Ovary (tissue), 10 donors: ENCODE measurements at places on chromosomes 6 and 20. TPM values are rescaled to one million over a fixed set of nuclear protein-coding genes. Genes with fewer than 3 reads are reported as not detected.
A peak's percentile ranks its signal among the peaks of the same experiment; 100 is the strongest.

GRCh38 chr6:157033428-157034140, 256.4 kb downstream of the ARID1B start:
- DNase-seq: no peak
- no peaks in the 10 kb centered on the region for H3K27me3 ChIP-seq
- peak overlapping the region; percentile 31 for H3K4me3 ChIP-seq
- no peaks in the 10 kb centered on the region for H3K36me3 ChIP-seq
- peaks cover 2% of the 10 kb centered on the region for H3K4me1 ChIP-seq

DNA sequence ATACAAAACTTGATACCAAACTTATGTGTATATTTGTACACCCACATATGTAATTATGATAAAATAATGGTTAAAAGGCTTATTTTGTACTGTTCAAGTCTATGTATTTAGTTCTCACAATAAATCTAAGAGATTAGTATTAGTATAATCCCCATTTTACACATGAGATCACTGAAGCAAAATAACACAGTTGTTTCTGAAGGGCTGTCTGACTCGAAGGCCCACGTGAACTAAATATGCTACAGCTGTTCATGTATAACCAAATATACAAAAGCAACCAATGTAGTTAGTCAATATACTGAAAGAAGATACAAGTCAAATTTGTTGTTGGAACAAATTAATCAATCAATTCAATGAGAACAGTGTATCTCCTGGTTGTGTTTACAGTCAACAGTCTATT, 959.2 kb downstream of the EPHA7 start:
- H3K27me3 ChIP-seq: no peaks in the 10 kb centered on the region
- no peaks in the 10 kb centered on the region for H3K4me1 ChIP-seq
- H3K27ac ChIP-seq: no peak overlapping the region
- H3K4me3 ChIP-seq: no peak overlapping the region
- H3K36me3 ChIP-seq: no peaks in the 10 kb centered on the region
- no peak for DNase-seq

GRCh38 chr6:41673704-41674000, 35.4 kb downstream of the MDFI start:
- no peak overlapping the region for H3K27ac ChIP-seq
- no peak for DNase-seq
- no peak overlapping the region for H3K4me3 ChIP-seq
- H3K27me3 ChIP-seq: no peaks in the 10 kb centered on the region
- H3K36me3 ChIP-seq: no peaks in the 10 kb centered on the region

- no peaks in the 10 kb centered on the region for H3K4me1 ChIP-seq
- H3K36me3 ChIP-seq: no peaks in the 10 kb centered on the region
- H3K27ac ChIP-seq: no peak overlapping the region
These were observed 631.1 kb upstream of the POU3F2 start for GRCh38 chr6:98203170-98203806.

DNA sequence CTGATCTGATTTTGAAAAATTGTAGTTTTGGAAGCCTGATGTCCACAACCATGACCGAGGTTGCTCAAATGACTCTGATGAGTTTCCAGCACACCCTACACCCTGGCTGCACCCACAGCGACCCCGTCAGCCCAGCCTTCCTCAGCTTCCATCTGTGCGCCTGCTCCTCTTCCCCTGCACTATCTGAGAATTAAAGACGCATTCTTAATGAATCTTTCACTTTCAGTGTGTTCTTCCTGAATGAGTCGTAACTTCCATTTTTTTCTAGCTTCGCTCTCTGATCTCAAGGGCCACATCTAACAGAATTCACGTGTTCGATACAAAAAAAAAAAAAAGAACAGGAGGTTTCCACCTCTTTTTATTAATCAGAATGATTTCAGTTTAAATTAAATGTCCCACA, 21.3 kb upstream of the RREB1 start:
- no peaks in the 10 kb centered on the region for H3K4me1 ChIP-seq
- DNase-seq: peak; percentile 41
- H3K27me3 ChIP-seq: no peaks in the 10 kb centered on the region
- H3K4me3 ChIP-seq: peak overlapping the region; percentile 33
- H3K27ac ChIP-seq: peak overlapping the region; percentile 68

SLC22A16 gene
- total RNA-seq: not detected

DNA sequence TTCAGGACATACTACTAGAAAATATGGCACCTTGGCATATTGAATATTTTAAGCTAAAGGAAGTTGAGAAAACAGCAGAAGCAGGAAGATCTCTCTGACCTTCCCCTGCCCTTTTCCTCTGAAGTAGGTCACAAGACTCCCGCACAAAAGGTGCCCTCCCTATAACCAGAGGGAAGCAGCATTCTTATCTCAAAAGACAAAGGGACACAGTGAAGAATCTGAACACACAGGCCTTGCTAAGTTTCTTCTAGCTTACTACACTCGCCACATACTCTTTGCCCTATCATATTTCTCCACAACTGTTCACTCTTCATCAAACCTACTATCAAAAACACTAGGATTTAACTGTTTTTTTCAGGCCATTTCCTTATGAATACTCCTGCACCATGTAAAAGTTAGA, 151.2 kb downstream of the ELOVL4 start:
- no peak overlapping the region for H3K27ac ChIP-seq
- DNase-seq: no peak

- no peaks in the 10 kb centered on the region for H3K27me3 ChIP-seq
- H3K27ac ChIP-seq: no peak overlapping the region
- H3K36me3 ChIP-seq: peaks cover 3% of the 10 kb centered on the region
- no peak for DNase-seq
These were observed 27.1 kb downstream of the COL12A1 start for GRCh38 chr6:75178757-75179156.

ADGRF1 gene
- total RNA-seq: not detected

DNA sequence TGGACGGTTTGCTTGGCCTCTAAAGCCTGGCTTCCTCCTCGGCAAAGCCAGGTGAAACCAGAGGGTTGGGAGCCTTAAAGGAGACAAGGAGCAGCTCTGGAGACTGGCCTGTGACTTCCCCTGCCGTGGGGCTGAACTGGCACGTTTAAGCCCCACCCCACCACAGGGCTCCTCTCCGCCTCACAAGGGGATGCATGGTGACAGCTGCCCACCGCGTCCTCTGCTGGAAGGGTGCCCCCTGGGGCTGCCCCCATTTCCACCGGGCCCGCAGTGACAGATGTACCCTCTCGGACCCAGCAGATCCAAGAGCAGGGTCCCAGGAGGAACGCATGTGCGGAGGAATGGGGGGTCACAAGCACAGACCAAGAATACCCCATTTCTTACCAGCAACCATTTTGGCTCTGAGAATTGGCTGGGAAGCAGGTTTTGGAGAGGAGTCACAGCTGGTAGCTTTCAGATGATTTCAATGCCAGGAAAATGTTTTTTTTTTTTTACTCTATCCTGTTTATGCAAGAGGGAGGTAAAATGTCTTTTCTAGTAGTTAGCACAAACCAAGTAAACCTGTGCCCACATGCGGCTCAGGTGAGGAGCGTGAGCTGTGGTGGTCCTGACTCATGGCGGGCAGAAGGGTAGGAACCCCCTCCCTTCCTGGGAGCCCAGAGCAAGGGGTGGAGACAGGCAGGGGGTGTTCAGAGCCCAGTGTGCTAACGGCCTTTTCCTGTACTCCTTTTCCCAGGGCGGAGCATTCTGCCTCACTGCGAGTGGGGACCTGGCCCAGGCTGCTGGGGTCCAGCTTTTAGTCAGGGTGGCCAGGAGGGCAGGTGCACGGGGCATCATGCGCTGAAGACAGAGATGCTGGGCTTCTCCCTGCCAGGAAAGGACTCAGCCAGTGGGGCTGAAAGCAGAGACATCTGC, 33.0 kb downstream of the FRMD1 start:
- no peaks in the 10 kb centered on the region for H3K36me3 ChIP-seq
- H3K27me3 ChIP-seq: no peaks in the 10 kb centered on the region
- no peak overlapping the region for H3K4me3 ChIP-seq
- no peak overlapping the region for H3K27ac ChIP-seq

- H3K27ac ChIP-seq: no peak overlapping the region
- H3K27me3 ChIP-seq: no peaks in the 10 kb centered on the region
- H3K4me3 ChIP-seq: no peak overlapping the region
- no peaks in the 10 kb centered on the region for H3K36me3 ChIP-seq
- DNase-seq: no peak
- no peaks in the 10 kb centered on the region for H3K4me1 ChIP-seq
These were observed 143.1 kb downstream of the RNF144B start for GRCh38 chr6:18530201-18530600.

GRCh38 chr6:97059473-97059872, 134.9 kb downstream of the KLHL32 start:
- H3K27me3 ChIP-seq: no peaks in the 10 kb centered on the region
- DNase-seq: no peak
- H3K4me3 ChIP-seq: no peak overlapping the region
- no peaks in the 10 kb centered on the region for H3K4me1 ChIP-seq

DNA sequence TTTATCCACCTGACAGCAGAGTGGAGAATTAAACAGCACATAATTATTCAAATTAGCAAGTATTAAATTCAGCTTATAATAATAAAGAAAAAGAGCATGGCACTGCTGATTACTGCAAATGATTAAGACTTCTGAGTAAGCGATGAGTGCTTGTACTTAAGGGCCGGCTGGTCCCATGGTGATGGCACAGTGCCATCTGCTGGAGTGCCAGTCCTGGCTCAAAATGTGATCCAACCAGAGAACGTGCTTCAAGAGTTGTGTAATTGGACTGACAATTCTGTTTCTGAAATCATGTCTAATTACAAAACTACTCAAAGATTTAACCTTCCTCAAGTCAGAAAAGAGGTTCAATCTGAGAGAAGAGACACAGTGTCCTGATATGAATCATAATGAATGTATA, 181.6 kb upstream of the RGS17 start:
- DNase-seq: no peak
- no peak overlapping the region for H3K4me3 ChIP-seq
- no peaks in the 10 kb centered on the region for H3K4me1 ChIP-seq
- H3K27me3 ChIP-seq: no peaks in the 10 kb centered on the region
